ENCODE measurements at places on chromosomes 1 and 21.

GRCh38 chr1:106912131-106912530, 144.3 kb upstream of the PRMT6 start:
- no peak for DNase-seq

- peak; percentile 49 for DNase-seq
Measured at GRCh38 chr1:201888282-201889089, at the start of gene SHISA4. TSS of gene SHISA4 (plus strand) at chr1:201888898. CDS start at chr1:201888995, 97 bp downstream.

DNA sequence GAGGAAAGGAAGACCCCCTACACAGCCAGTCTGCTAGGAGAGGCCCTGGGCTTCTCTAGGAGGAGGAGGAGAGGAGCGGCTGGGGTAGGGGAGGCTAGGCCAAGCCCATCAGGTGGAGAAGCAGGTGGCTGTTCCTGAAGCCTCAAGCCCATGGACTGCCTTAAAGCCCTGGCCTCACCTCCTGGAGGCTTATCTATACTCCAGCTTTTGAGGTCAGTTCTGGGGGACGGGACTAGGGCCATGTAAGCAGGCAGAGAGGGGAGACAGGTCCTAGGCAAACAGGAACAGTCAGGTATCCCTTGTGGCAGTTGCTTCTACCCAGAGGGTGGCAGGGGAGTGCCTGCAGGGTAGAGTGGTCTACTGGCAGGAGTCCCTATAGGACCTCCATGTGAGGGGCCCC, 40.6 kb downstream of the KCNC4 start:
- DNase-seq = no peak

DNA sequence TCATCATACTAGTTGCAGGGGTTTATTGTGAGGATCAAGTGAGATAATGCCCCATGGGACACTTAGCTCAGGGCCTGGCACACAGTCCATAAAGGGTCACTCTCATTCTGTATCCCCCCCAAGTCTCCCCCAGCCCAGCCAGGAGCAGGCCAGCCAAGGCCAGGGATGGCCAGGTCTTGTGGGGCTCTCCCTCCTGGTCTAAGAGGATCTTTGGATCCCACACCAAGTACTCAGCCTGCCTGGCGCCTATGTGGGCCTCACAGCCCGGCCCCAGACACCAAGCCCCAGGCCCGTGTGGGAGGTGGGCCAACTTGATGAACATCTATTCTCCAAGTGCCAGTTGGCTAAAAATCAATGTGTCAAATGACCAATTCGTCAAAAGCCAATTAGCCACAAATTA, 117.8 kb downstream of the GLIS1 start:
- DNase-seq = no peak

DNA sequence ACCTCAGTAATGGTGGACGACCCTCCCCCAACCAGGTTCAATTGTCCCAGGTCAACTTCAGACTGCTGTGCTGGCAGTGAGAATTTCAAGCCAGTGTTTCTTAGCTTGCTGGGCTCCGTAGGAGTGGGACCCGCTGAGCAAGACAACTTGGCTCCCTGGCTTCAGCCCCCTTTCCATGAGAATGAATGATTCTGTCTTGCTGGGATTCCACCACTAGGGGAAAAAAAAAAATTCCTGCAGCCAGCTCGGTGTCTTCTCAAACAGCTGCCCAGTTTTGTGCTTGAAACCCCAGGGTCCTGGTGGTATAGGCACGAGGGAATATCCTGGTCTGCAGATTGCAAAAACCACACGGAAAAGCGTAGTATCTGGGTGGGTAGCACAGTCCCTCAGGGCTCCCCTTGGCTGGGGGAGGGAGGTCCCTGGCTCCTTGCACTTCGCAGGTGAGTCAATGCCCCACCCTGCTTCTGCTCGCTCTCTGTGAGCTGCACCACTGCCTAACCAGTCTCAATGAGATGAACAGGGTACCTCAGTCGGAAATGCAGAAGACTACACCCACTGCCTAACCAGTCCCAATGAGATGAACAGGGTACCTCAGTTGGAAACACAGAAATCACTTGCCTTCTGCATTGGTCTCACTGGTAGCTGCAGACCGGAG, 41.5 kb downstream of the GBP6 start:
- DNase-seq = no peak

DNA sequence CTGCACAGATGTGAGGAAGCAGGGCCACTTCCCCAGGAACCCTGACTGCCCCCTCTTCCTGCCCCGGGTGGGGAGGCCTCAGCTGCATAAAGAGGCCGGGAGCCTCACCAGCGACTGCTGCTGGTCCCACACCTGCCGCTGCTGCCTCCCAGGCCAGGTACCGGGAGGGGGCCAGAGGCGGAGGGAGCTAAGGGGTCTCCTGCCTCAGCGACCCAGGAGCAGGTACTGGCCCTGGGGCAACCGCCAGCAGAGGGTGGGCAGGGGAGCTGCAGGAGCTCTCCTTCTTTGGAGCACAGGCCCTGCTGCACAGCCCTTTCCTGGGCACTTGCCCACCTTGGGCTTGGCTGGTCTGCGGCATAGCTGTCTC, 6.8 kb downstream of the GJC2 start:
- DNase-seq = no peak

DNA sequence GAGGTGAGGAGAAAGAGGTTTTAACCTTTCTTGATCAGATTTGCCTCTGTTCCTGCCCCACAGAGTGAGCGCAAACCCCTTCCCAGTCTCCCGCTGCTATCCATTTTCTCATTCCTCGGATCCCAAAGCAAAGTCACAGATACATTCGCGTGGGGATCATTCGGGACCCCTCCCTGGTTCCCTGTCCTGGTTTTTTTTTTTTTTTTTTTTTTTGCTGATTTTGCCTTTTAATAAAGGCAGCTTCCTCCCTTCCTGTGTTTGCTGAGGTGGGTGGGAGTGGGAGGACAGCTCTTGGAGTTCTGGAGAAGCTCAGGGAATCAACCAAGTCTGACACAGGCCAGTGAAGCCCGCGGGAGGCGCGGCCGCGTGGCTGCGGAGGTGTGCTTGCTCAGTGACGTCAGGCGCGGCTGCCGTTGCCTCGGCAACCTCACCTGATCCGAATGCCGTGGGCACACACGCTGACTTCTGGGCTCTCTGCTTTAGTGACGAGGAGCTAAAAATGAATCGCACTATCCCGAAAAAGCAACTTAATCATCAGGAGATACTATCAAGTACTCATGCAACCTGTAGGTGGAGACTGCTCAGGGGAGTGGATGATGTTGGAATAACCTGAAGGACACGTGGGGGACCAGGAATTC, 106.4 kb downstream of the TBX19 start:
- peak; percentile 17 for DNase-seq

GRCh38 chr1:18475234-18475905, 5.4 kb upstream of the KLHDC7A start:
- no peak for DNase-seq

GRCh38 chr1:54171606-54172005, 18.8 kb upstream of the CDCP2 start:
- no peak for DNase-seq

- no peak for DNase-seq
Measured at GRCh38 chr1:226728448-226728847, 10.6 kb downstream of the ITPKB start.

DNA sequence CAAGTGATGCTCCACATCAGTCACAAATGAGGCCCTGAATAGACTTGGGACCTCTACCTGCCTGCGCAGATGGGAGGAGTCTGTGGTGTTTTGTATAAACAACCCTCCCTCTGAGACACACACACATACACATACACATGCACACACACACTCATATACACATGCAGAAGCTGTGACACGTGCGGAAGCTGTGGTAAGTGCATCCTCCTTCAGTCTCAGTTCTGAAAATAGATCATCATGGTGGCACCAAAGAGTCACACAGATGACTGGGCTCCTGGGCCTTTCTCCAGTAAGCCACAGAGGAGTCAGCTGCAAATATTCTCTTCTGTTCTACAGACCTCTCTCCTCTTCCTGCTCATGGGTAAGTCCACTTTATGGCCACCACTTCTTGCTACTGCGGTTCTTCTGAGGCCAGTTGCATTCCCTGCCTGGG, at the start of gene LY9:
Gene LY9 (plus strand): TSS at position 224 of the 433 bp plus-strand sequence. CDS start 14 bp downstream, at position 238.
- DNase-seq = no peak

GRCh38 chr1:64220241-64220640, 16.8 kb downstream of the UBE2U start:
- DNase-seq = peak; percentile 20

GRCh38 chr1:110617116-110617515, 11.0 kb upstream of the KCNA2 start:
- no peak for DNase-seq

DNA sequence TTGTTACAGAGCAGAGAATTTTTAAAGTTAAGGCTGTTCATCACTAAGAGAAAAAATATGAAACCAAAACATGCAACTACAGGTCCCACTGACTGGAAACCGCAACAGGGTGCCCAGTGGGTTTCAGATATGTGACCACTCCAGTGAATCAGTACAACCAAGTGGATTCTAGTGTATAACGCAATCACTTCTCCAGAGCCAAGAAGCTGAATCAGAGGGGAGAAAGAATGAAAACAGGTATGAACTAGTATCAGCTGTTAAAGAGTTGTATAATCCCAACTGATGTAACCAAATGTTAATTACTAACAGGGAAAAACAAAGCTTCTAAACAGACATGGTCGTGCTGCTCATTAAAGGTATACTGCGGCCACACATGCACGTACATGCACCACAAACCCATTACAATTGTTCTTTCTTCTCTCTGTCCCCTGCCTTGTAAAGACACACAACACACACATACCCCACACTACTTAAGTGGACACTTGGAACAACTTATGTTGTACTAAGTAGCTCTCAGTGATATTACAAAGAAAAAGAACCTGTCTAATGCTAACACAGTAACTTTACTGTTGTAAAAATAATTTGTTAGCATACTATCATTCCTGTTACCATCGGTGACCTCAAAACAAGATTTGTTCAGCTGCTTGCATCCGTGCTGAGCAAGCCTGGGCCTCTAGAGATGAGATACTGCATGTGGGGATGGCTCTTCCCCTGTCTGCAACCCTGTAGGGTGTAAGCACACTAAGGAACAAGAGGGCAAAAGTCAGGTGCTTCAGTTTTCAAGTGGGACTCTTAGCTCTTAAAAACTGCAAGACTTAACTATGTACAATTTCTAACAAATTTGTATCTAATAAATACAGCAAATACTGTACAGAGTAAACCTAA, 74.2 kb downstream of the PTPN14 start:
- peak; percentile 81 for DNase-seq

DNA sequence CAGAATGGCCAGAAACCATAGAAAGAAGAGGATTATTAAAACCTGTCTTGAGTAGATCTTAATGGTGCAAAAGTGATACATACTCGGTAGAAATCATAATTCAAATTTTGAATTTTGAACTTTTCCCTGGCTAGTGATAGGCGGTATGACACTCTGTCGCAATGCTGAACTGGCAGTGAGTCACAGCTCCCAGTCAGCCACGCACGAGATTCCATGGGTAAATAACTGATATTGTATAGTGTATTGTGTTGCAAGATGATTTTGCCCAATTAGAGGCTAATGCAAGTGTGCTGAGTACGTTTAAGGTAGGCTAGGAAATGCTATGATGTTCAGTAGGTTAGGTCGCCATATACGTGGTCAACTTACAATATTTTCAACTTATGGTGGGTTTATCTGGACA, 207.0 kb downstream of the SIPA1L2 start:
- DNase-seq = peak; percentile 24

- DNase-seq = no peak
Measured at GRCh38 chr1:226711976-226712741, 26.9 kb downstream of the ITPKB start.

DNA sequence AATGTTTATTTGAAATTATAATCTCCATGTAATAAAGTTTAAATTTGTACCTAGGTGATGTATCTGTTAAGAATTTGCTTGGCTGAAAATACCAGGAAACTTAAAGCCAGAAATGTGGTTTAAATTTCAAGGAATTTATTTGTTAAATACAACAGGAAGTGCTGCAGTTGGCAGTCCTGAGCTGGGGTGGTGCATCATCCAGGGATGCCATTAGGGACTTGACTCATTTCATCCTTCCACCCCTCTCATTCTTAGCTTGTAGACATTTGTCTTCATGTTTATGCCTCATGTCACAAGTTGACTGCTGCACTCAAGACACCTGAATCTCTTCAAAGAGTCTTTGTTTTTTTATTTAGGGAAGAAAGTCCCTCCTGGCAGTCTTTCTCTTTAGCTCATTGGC, 175.9 kb downstream of the LHX8 start:
- DNase-seq = peak; percentile 8

DNA sequence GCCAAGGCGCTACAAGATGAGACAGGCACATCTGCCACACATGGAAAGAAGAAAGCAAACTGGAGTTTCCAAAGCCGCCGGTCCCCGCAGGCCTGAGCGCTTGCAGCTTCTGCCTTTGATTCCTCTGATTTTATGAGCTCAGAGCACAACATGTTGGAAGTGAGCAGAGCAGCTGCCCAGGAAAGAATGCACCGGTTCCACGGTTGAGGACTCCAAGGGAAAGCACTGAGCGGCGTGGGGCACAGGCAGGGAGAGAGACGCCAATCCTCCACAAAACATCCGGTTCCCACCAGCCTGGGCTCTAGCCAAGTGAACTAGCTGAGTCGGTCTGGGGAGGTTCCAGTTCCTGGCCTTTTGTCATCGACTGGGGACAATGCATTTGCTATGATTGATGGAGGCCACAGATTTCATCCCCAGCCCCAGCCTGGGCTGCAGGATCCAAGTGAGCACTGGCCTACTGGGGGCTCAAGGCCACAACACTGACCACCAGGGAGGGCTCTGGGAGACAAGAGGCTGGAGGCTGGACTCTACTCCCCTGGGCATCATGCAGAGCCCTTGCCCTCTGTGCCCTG, 253.1 kb upstream of the IRF2BP2 start:
- peak; percentile 88 for DNase-seq

DNA sequence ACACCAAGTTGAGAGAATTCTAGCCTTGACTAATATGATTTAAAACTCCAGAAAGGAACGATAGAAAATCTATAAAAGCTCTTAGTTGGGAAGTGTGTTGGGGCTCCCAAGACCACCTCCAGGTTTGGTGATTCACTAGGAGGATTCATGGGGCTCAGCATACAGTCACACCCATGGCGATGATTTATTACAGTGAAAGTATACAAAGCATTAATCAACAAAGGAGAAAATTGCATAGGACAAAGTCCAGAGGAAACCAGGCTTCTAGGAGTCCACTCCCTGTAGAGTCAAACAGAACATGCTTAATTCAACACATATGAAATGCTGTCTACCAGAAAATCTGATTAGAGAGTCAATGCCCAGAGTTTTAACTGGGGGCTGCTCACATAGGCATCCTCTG, 4.8 kb downstream of the CDCA8 start:
- DNase-seq = no peak

Measured in fibroblast of pulmonary artery (primary cell).